ENCODE measurements at places on chromosomes 2 and 18.

GRCh38 chr2:157787364-157787938, 88.7 kb downstream of the ACVR1 start:
- DNase-seq, result no peak

GRCh38 chr18:79612291-79613108, 67.1 kb upstream of the CTDP1 start:
- DNase-seq, result no peak

- no peak for DNase-seq
Measured at GRCh38 chr2:24115057-24115456, 8.1 kb downstream of the PFN4 start.

DNA sequence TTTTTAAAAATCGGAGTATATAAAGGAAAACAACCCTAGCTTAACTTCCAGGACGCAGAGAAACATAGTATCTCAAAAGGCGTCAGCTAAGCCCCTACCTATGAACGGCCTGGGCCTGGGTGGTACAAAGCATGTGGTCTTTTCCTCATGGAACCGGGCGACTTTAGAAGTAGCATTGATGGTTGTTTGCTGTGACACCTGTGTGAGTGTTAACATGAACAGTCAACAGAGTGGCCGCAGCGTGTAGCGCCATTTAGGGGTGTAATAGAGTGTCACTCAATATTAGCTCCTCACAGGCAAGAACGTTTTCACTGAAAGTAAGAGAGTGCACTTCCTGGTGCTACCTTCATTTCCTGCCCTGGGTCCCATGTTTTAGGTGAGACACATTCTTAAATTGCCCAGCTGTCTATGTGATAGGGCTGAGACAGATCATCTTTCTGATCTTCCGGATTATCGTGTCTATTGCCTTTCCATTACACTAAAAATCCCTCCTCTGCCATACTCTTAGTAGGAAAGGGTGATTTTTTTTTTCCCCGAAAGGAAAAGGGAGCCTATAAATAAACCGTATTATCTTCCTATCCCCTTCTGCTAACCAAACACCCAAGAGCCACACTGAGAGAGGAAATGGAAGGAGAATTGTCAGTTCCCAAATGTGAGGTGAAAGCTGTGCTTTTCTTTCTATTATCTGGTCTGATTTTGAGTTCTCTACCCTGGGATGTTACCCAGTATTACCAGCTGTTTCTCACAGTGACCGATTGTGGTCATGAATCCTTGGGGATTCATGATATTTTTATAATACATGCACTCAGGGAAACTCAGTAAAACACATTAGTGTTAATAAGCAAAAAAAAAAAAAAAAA, 1.3 kb downstream of the GORASP2 start:
- DNase-seq, result no peak

GRCh38 chr2:6957910-6958615, 40.9 kb downstream of the RNF144A start:
- DNase-seq, result no peak

Data from astrocyte of the cerebellum (primary cell).